ENCODE measurements at places on chromosomes 2 and 18.

DNA sequence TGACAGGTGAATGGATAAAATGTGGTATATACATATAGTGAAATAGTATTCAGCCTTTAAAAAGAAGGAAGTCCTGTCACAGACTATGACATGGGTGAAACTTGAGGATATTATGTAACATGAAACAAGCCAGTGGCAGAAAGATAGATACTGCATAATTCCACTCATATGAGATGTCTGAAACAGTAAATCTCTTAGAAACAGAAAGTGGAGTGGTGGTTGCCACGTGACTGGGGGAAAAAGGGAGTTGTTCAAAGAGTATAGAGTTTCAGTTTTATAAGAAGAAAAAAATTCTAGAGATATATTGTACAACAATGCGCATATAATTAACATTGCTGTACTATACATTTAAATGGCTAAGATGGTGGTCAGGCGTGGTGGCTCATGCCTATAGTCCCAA is 178.2 kb upstream of the ATP5MC3 start:
- DNase-seq, result no peak

DNA sequence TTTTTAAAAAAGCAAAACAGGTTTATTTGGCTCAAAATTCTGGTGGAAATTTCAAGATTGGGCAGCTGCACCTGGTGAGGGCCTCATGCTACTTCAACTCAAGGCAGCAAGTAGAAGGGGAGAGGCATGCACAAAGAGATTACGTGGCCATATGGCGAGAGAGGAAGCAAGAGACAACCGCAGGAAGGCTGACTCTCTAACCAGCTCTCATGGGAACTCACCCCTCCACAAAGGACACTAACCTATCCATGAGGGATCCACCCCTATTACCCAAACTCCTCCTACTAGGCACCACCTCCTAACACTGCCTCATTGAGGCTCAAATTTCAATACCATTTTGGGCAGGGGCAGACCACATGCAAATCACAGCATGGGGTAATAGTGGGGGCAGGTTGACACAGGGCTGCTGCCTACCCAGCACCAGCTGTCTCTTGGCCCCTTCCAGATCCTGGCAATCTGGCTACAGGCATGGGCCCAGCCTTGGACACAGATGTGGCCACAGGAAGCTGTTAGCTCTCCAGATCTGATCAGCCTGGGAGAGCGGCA is 2.0 kb upstream of the CAPN10 start:
- no peak for DNase-seq

- DNase-seq, result no peak
These were observed 103.9 kb upstream of the DCC start for GRCh38 chr18:52236131-52236530.

- DNase-seq, result no peak
These were observed 85.6 kb downstream of the VIT start for GRCh38 chr2:36781907-36782720.

DNA sequence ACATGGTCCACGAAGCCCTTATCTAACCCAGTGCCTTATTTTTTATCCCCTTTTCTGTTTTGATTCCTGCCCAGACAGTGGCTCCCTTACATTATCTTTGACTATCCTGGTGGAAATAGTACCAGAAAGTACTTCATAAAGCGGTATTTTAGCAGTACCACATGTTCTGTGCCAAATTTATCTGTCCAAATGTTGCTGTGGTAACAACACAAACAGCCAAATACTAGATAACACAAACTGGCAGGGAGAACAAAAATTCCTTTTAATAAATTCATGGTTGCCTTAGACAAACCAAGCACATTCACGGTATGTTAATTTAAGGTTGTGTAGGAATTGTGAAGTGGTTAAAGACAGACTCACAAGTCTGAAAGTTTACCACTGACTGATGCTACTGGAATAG is 187.9 kb upstream of the LHCGR start:
- DNase-seq, result no peak

GRCh38 chr2:128307595-128307994 is 11.1 kb downstream of the HS6ST1 start:
- DNase-seq, result no peak

GRCh38 chr18:37330173-37330572 is 235.4 kb downstream of the CELF4 start:
- no peak for DNase-seq

GRCh38 chr18:74148543-74149070 is 284 bp downstream of the TIMM21 start:
- no peak for DNase-seq

GRCh38 chr2:215052404-215052803 is 86.0 kb downstream of the ABCA12 start:
- DNase-seq, result no peak

DNA sequence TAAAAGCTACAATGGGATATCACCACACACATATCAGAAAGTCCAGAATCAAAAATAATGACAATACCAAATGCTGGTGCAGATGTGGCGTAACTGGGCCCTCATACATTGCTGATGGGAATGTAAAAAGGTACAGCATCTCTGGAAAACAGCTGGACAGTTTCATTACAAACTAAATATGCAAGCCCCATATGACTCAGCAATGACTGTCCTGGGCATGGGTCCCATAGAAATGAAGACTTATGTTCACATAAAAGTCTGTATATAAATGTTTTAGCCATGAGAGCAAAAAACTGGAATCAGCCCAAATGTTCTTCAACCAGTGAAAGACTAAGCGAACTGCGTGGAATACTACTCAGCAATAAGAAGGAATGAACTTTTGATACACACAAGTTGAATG is 56.7 kb downstream of the ALPK2 start:
- DNase-seq, result no peak

GRCh38 chr2:182914852-182915251 is 48.4 kb upstream of the FRZB start:
- no peak for DNase-seq

All from stimulated activated CD8-positive, alpha-beta memory T cell treated with anti-CD3 and anti-CD28 coated beads, Interleukin-7, amount 100 ng/mL, for 1 hour (primary cell).